ENCODE measurements at places on chromosomes 7 and 10.

DNA sequence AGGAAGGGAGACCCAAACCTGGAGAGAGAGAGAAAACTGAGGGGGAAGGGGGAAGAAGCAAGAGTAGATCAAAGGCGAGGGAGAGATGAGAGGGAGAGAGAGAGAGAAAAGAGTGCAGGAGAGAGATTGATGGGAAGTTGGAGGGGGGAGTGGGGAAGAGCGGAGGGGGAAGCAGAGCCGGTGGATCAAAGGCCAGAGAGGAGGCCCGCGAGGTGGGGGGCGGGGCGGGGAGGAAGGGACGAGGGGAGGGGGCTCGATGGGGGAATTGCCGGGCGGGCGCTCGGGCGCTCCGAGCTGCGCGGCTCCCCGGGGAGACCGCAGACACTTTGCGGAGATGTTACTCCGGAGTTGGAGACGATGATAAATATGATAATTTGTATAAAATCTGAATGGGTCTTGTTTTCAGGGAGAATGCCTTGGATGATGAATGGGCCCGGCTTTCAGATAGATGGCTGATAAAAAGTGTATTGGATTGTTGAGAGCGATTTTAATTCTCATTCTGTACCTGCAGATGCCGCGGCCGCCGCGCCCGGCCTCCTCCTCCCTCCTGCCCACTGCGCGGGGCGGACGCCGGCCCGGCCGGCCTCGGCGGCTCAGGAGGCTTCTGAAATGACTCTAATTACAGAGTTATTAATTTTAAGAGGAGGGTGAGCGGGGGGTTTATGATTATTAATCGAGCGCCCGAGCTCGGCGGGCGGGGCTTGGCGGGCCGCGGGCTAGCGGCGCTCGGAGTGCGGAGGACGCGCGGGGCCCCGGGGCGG is 21.4 kb upstream of the PAX2 start:
- no peak for DNase-seq

DNA sequence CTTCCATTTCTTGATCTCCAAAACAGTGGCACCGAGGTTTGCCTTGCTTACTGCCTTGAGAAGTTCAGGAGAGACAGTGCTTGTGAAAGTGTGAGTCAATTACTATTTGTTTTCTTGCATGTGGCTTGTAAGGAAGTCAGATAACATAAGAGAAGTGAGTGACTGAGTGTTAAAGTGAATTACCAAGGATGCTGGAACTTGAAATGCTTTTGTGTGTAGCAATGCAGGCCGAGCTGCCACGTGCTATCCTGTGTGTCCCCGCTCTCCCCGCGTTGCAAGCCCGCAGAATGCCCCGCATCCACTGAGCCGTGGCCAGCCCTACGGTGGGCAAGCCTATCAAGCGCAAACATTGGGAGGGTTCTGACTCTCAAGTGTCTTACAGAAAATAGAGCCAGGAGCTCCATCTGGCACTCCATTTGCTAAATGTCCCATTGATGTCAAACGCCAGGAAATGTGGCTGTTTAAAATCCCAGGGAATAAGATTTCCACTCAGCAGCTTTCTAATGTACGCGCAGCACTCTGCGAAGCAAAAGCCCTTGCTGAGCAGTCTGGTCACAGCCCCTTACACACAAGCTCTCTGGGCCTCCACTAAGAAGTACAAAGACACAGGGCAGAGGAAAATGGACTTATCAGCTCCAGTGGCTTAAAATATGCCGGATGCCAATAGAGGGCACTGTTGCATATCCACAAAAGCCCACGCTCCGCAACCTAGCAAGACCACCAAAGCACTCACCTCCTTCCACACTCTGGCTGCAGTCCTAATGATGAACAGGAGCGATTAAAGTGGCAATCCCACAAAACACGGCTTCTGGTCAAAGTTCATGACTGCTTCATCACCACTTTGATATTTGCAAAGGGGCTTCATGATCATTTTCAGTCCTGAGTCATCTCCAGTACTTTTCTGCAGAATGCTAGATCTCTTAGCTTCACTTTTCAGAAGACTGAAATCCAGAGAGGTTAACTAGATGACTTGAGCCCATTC is 158.0 kb upstream of the ITGB1 start:
- DNase-seq: no peak

GRCh38 chr7:2374830-2375728 is 20.5 kb downstream of the EIF3B start:
- no peak for DNase-seq

DNA sequence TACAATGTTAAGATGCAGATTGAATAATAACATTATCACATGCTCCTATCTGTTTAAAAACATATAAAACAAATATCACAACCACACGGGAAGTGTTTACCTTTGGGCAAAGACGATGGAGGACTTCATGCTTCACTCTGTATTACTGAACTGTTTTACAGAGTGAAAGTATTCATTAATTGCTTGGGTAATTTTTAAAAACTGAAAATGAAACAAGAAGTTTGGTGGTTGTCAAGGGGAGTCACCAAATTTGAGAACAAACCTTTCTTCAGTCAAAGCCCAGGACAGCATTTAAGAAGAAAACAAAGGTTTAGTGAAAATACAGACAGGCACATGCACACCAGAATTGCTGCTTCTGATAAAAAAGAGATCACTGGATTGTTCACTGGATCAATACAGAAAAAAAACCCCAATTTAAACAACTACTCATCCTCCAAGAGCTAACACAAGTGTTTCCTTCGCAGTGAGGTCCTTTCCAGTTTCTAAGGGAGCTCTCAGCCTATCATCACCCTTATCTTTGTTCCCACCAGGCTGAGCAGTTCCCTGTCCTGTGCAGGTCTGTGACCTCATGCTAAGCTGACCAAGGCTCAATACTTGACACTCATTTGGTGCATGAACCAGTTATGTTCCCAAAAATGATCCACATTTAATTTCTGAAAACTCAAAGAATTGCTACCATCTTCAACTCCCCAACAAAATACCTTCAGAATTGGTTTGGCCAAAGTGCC is 8.8 kb downstream of the PARP12 start:
- DNase-seq: no peak

DNA sequence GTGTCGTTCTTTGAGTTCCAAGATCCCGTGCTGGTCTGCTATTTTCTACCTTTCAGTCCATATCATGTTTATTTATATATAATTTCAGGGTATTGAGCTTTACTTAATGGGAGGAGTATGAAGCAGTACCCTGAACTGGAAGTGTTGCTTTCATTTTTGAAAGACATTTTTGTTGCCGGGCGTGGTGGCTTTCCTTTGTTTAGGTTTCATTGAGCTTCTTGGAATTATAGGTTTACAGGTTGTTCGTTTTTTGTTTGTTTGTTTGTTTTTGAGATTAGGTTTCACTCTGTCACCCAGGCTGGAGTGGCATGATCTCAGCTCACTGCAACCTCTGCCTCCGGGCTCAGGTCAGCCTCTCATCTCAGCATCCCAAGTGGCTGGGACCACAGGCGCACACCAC is 7.4 kb downstream of the ZNF487 start:
- no peak for DNase-seq

- no peak for DNase-seq
Observed at GRCh38 chr7:150665896-150666295, 19.6 kb upstream of the GIMAP2 start.

- no peak for DNase-seq
Observed at GRCh38 chr10:112816033-112816430, 134.0 kb upstream of the TCF7L2 start.

- no peak for DNase-seq
Observed at GRCh38 chr7:135558881-135559280, 1.2 kb downstream of the NUP205 start.

- no peak for DNase-seq
Observed at GRCh38 chr7:110987127-110987693, 103.7 kb upstream of the LRRN3 start.
